ENCODE measurements at places on chromosomes 6 and 20. TPM values are rescaled to one million over a fixed set of nuclear protein-coding genes. Genes with fewer than 3 reads are reported as not detected.

DNA sequence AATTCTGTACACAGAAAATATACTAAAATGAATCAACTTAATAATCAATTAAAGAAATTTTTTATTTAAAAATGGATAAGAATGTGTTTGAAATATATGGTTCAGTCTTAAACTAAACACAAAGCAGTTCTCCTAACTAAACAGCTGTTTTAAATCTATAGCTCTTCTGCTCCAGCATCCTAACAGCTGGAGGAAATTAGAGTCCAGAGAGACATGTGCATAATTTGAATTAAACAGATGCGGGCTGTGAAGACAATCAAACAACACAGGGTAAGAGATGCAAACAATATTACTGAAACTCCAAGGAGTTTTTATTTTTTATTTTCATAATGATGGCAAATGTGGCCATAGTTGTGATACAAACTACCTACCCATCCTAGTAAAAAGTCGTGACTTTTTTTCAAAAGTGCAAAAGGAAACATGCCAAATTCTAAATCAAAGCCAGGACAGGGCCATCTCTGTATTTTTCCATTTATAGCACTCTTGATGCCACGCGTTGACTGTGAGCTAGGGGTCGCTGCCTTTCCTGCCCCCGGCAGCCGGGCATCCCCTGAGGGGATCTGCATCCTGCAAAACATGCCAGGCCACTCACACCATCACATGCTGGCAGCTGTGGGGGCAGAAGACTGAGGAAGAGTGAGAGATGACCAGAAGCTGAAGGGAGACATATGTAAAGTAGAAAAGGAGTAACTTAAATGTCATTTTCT lies 310.6 kb downstream of the PRKN start:
- no peak for DNase-seq

- no peak for DNase-seq
Measured at GRCh38 chr6:138211048-138211581, 7.2 kb downstream of the PBOV1 start.

GRCh38 chr6:131029626-131030297 lies 33.3 kb downstream of the EPB41L2 start:
- DNase-seq = no peak

DNA sequence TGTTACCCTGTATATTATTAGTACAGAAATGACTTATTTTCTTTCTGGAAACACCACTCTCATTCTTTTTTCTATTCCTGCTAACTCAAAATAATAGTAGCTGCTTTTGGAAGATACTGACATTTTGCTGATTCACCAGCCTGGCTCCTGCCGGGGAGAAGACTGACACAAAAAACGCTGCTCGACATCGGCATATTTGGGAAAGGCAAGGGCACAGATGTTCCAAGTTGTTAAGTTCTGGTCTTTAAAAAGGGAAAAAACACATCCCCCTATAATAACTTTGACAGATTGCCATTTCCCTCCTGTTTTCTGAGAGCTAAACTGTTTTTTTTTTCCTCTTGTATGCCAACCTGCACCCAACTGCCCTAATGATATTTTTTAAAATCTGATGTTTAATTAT lies 55.4 kb downstream of the CTNNBL1 start:
- no peak for DNase-seq

GRCh38 chr6:119331663-119332286 lies 17.8 kb downstream of the MAN1A1 start:
- DNase-seq = no peak

- DNase-seq = no peak
Measured at GRCh38 chr6:112305795-112306564, 41.1 kb upstream of the RFPL4B start.

DNA sequence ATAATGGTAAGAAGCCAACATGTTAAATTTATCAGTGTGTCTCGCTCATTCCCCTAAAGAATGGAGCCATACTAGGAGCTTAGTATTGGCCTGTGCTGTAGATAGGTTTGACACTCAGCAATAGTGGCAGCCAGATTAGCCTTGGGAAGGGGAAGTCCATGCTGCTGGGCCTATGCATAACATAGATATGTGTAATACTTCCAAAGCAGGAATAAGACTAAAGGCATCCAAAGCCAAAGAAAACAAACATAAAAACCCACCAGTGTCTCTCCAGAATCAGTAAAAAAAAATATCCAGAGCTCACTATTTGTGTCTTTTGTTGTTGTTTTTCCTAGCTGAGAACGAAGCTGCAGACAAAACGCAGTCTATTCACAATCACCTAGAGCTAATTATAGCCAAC lies 104.2 kb upstream of the STXBP5 start:
- DNase-seq = no peak

- no peak for DNase-seq
Measured at GRCh38 chr6:35500782-35501181, 3.9 kb upstream of the TEAD3 start.

GRCh38 chr20:18678549-18679419 lies 90.9 kb downstream of the DTD1 start:
- DNase-seq = no peak

DNA sequence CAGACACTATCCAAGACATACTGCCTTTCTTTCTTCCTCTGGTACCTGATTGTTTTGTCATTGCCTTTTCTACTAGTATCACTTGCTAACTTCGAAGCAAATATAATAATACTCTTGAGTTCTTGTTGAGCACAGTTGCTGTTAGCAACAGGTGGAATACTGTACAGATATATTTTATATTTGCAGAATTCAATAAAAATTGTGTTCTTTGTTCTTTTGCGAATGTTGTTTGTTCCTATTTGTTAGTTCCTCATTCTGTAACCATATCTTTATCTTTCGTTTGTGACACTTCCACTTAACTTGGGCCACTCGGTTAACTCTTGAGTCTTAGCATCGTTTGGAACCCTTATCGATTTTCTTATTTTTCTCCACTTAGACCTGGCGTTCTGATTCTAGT lies 868 bp downstream of the CYB5R4 start:
- no peak for DNase-seq

GRCh38 chr6:74268815-74269599 lies 573.0 kb downstream of the CD109 start:
- no peak for DNase-seq

- no peak for DNase-seq
Measured at GRCh38 chr20:49399329-49399728, 83.1 kb downstream of the KCNB1 start.

DNA sequence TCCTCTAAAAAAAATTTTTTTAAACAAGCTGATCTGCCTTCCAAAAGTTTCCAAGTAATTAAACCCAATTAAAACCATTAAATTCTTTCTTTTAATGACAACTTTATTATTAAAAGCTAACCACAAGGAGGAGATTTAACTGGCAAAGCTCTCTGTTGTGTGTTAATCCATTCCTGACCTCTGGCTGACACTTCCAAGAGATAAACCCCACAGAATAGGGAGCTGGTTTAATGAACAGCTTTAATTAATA lies 230.8 kb downstream of the EYA2 start:
- DNase-seq = no peak

DNA sequence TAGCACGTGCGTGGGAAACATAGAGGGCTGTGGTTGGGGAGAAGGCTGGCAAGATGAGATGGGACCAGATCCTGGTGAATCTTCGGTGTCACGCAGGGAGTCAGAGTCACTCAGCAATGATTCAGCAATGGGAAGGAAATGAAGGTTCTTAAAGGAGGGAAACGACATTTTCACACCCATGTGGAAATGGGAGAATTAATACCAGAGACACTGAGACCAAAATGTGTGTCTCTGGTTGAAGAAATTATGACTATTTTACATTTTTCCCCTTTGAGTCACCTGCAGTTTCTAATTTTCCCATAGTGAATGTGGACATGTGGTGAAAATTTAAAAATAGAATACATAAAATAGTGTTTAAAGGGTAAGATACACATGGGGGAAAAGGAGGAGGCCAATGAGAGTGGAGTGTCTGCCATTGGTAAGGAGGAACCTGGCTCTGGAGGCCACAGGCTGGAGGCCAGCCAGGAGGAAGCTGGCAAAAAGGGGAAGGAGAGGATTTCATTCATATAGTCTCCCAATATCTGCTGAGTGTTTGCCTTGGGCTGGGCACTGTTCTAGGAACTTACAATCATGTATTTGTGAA lies 17.5 kb downstream of the NRN1 start:
- DNase-seq = no peak

- no peak for DNase-seq
Measured at GRCh38 chr20:62141397-62142251, 1.6 kb downstream of the PSMA7 start.

- DNase-seq = no peak
Measured at GRCh38 chr6:98880486-98880885, 46.1 kb downstream of the POU3F2 start.

DNA sequence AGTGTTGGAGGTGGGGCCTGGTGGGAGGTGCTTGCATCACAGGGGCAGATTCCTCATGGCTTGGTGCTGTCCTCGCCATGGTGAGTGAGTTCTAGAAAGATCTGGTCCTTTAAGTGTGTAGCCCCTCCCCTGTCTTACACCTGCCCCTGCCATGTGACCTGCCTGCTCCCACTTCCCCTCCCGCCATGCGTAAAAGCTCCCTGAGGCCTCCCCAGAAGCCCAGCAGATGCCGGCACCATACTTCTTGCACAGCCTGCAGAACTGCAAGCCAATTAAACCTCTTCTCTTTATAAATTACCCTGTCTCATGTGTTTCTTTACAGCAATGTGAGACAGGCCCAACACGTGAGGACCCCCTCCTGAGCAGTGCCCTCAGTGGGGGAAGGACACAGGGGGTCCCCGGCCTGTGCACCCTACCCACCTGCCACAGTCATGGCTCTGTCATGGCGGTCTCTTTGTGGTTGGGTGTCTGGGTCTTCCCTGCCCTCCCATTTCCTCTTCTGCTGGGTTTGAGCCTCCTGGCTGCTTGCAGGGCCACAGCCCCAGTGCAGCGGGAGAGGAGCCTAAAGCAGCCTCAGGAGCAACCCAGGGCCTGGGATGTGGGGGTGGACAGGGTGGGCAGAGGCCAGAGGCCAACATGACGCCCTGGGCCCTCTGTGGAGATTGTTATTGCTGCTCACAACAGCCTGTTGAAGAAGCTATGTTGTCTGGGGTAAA lies 87.2 kb upstream of the QKI start:
- no peak for DNase-seq

DNA sequence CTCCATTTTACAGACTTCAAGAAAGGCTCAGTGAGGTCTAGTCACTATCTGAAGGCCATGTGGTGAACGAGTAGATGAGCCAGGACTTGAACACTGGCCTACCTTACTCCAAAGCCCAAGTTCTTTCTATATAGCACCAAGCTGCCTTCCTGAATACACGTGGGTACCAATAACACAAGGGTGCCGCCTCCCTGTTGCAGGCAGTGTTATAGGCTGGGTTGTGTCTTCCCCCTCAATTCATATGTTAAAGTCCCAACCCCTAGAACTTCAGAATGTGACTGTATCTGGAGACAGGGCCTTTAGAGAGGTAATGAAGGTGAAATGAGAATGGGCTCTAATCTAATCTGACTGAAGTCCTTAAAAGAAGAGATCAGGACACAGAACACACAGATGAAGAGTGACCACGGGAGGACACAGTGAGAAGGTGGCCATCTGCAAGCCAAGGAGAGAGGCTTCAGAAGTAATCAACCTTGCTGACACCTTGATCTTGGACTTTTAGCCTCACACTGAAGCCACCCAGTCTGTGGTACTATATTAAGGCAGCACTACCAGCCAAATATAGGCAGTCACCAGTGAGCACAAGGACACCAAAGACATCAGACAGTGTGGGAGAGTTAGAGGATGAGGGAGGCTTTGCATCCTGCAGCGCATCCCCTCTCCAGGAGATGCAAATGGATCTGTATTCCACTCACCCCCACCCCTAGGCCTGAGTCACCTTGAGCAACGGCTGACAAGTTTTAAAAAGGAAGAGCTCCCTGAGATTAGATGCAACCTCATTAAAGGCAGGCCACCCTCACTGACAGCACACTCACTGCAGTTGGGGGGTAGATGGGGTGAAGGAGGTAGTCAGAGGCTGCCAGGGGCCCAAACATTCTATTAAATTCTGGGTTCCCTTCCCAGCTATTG lies 40.9 kb upstream of the LYRM2 start:
- DNase-seq = no peak

Gene PI16
- total RNA-seq = not detected

Gene MRAP2
- total RNA-seq = not detected

Gene ULBP3
- 0.45 TPM for total RNA-seq

Gene LST1
- total RNA-seq = 15.5 TPM

Gene OVOL2
- total RNA-seq = not detected

Gene CST2
- total RNA-seq = not detected

Gene UBE3D
- total RNA-seq = 11.9 TPM

Gene DOK5
- total RNA-seq = 0.39 TPM

Gene TMEM170B
- 1.4 TPM for total RNA-seq
